ENCODE measurements at places on chromosomes 5 and 9.

DNA sequence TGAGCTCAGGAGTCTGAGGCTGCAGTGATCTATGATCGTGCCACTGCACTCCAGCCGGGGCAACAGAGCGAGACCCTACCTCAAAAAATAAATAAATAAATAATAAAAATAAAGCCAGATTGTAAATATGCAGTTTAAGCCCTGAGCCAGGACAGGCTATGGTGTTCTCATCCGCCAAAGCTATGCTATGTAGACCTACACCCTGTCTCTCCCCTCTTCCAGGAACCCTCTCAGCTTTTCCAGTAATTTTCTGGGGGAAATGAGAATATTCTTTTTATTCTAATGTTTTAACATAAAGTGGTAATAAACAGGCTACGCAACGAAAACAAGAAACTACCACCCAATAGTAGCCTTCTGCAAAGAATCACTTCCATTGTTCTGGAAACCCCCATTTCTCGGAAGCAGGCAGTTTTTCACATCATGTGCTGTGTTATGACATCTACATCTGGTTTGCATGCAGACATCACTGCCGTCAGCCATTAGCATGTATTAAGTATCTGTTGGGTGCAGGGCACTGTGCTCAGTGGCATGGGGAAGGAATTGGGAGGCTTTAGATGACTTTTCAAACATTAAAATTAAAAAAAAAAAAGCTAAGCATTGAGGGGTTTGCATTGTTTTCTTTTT is 38.0 kb upstream of the F2R start:
- no peak for DNase-seq

GRCh38 chr9:135144581-135145170 is 57.2 kb downstream of the OLFM1 start:
- DNase-seq: no peak

- DNase-seq: no peak
Measured at GRCh38 chr5:2840372-2840915, 89.0 kb upstream of the IRX2 start.

DNA sequence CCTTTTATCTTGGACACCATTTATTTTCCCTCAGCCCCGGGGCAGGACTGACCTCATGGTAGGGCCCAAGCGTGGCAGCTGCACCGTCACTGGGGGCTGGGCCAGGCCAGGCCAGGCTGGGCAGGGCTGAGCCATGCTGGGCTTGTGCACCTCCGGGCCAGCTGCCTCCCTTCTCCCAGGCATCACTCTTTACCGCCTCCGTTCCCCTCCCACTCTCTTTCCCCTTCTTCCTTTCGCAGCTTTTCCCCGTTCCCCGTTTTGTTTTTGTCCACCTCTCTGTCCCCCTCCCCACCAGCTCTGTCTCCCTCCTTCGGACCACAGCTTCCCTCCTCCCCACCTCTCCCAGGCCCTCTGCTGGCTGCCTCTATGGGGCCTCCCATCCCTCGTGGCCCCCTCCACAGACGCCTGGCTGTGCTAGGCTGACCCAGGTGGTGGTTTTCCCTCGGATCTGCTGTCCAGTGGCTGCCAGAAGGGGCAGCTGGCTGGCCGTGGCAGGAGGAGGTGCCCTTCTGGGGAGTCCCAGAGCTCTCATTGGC is 17.9 kb downstream of the FGF18 start:
- DNase-seq: no peak

- DNase-seq: peak; percentile 46
Measured at GRCh38 chr9:134571326-134571931, 70.2 kb upstream of the COL5A1 start.

GRCh38 chr9:107750741-107751566 is 261.4 kb upstream of the KLF4 start:
- peak; percentile 92 for DNase-seq

DNA sequence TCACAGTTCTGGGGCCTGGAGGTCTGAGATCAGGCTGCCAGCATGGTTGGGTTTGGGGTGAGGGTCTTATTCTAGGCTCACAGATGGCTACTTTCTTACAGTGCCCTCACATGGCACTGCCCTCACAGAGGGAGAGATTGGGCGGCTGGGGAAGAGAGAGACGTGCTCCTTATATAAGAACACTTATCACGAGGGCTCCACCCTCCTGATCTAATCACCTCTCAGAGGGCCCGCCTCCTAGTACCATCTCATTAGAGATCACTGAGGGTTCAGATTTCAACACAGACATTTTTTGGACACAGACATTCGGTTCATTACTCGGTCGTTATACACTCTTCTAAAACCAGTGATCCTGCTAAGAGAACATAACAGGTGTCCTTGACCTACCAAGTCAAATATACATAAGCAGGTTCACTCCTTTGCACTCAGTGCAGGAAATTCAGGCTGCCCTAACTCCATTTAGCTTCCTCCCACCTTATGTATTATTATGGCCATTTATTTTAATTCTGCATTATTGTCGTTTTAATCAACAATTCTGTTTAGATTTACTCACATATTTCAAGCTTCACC is 121.7 kb downstream of the ICE1 start:
- DNase-seq: no peak

- no peak for DNase-seq
Measured at GRCh38 chr9:117091529-117091928, 323.3 kb downstream of the ASTN2 start.

DNA sequence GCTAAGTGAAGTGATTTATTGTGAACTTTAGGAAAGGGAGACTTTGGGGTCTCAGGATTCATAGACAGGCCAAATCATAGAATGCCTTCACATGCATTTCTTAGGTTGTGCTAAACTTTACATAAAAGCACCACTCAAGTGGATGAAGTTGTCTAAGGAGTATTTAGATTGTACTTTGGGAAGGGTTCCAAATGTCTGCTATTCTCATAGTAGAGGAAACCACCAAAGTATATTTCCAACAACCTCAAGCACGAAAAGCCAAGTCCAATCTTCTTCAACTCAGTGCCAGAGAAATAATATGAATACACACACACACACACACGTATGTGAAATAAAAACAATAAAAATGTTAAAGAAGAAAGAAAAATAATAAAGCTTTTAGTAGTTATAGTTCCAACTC is 41.8 kb downstream of the ENC1 start:
- no peak for DNase-seq

DNA sequence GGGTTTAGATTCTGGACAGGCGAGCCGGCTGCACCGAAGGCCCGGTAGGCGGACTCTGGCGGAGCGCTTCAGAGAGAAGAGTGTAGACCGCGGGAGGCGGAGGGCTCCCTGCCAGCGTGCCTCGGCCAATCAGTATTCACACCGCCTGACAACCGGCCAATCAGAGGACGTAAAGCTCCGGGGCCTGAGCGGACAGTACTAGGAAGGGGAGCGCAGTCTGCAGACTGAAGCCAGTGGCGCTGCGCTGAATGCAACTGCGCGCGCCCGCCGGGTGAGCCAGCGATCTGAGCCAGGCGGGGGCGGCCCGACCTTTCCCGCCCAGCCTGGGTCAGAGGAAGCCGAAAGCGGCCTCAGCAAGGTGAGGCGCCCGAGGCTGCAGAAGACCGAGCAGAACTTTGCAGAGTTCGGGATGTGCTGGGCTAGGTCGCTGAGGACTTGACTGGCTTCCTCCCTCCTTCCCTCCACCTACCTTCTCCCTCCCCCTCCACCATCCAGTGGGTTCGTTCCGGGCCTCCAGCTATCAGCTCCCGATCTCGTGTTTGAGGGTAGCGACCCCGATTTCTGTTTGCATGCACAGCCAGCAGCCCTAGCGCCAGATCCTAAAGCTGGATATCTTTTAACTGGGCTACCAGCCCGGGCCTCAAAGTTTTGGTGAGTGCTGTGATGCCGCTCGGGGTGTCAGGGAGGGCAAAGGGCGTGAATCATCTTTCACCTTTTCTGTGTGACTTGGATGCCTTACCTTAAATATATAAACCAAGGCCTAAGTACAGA is at the start of gene DMRT2:
DMRT2 (plus strand) TSS at position 233 of the 771 bp plus-strand sequence. CDS start 1,257 bp downstream, outside the sequence.
- DNase-seq: peak; percentile 96

DNA sequence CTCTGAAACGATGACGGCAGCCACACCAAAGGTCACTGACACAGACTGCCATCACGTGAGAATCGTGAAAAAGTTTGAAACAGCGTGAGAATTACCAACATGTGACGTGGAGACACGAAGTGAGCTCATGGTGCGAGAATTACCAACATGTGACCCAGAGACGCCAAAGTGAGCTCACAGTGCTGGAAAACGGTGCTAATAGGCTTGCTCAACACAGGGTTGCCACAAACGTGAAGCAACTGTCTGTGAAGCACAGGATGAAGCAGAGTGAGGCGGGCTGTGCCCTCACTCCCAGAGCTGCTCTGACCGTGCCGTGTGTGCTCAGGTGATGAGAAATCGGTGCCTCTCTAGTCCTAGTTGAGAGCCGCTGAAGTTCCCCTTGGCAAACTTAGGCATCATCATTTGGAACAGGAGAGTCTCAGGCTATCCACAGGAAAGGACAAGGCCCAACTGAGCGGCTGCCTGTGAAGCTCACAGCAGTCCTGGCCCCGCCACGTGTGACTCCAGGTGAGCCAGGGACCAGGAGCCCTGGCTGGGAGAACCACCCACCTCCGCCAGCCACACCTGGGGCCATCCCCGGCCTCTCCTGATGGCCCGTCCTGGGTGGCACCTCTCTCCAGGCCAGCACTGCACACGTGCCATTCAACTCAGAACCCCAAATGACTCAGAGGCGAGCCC is 29.8 kb upstream of the SLC6A3 start:
- DNase-seq: no peak

DNA sequence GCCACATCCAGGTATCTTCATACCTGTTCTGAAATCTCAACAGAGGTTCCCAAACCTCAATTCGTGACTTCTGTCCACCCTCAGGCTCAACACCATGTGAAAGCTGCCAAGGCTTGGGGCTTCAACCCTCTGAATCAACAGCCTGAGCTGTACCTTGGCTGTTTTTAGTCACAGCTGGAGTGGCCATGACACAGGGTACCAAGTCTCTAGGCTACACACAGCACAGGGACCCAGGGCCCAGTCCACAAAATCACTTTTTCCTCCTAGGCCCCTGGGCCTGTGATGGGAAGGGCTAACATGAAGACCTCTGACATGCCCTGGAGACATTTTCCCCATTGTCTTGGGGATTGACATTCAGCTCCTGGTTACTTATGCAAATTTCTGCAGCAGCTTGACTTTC is 464.9 kb downstream of the ELAVL2 start:
- no peak for DNase-seq

DNA sequence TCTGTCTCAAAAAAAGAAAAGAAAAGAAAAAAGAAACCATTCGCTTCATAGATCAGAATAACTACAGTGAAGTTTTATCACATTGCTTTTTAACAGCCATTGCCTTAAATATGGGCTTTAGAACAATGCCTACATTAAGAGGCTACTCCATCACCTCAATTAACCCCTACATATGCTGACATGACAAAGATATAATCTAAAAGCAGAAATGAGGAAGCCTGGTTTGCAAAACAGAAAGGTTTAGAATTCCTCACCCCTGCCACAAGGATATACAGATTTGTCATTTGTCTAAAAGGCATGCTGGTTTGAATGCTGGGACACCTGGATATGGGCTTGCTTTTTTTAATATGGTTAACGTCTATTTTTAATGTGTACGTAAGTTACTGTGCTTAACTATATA is 1353.0 kb upstream of the C9orf72 start:
- no peak for DNase-seq

GRCh38 chr5:151345187-151345807 is 2.1 kb downstream of the SLC36A2 start:
- no peak for DNase-seq

GRCh38 chr5:79224286-79224984 is 11.5 kb upstream of the JMY start:
- no peak for DNase-seq

GRCh38 chr5:158456756-158457155 is 597.8 kb upstream of the CLINT1 start:
- peak; percentile 74 for DNase-seq

GRCh38 chr5:34051374-34051980 is 8.5 kb upstream of the C1QTNF3 start:
- DNase-seq: no peak

DNA sequence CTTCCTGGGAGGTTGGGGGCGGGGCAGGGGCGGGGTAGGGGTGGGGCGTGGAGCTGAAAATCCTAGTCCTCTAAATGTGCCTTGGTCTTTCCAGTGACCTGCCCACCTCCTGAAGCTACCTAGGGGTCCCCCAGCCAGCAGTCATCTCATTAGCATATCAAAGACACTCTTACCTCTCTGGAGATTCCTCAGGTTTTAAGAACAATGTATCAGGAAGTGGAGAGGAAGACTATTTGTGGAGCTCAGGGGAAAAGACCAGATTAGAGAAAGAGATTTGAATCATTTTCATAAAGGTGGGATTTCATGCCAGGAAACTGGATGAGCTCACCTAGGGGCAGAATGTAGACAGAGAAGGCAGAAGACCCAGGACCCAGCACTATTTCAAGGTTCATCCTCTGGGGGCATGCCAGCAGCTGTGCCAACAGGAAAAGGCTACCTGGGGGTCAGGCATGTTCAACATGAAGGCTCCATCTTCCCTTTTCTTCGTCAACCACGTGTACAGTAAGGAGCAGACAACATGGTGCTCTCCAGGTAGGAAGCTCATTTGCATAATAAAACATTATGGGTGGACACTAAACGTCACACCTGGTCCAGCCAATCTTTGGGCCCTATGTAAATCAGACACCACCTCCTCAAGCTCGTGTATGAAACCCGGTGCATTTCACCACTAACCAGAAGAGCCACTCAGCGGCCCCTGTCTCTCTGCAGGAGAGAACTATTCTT is 6.9 kb downstream of the GMCL2 start:
- DNase-seq: no peak

DNA sequence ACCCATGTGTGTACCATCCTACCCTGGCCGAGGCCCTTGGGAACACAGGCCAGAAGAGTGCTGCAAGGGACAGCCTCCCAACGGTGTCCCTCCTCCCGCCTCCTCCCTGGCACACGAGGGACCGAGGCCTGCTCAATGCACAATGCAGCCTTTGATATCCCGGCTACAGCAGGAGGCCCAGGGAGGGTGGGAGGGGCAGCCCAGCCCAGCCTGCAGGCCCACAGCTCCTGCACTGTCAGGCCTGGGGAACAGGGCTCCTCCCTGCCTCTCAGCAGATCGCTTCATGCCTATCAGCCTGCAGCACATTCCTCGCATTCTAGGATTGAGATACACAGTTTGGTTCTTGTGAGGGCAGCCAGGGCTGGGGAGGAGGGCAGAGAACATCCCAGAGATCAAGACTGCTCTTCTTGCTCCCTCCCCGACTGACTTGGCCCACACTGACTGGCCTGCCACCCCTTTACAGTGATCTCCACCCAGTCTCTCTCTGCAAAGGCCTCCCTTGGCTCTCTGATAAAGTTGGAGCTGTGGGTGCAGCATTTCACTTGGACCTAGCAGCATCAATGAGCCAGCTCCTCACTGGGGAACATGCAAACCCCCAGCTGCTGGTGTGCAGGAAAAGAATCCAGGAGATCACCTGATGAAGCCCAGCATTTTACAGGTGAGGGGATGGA is at the start of gene SH3TC2:
SH3TC2 (minus strand) TSS at position 46 of the 671 bp plus-strand sequence; CDS start at position 6, 40 bp downstream.
- no peak for DNase-seq

DNA sequence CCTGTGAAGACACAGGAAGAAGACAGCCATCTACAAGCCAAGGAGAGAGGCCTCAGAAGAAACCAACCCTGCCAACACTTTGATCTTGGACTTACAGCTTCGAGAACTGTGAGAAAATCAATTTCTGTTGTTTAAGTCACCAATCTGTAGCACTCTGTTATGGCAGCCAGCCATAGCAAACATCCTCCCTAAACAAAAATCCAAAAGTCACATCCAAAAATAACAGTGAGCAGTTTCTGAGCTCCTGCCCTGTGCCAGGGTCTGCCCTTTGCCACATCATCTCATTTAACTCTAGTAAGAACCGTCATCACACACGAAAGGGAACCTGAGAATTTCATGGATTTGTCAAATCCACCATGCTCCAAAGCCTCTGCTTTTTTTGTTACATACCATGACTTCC is 118.8 kb downstream of the TRIM36 start:
- no peak for DNase-seq
